ENCODE measurements at places on chromosomes 7 and 10.

GRCh38 chr7:156456503-156457115 lies 184.0 kb upstream of the RNF32 start:
- DNase-seq = no peak

GRCh38 chr7:128091106-128091505 lies 59.9 kb upstream of the LRRC4 start:
- DNase-seq = peak; percentile 22

DNA sequence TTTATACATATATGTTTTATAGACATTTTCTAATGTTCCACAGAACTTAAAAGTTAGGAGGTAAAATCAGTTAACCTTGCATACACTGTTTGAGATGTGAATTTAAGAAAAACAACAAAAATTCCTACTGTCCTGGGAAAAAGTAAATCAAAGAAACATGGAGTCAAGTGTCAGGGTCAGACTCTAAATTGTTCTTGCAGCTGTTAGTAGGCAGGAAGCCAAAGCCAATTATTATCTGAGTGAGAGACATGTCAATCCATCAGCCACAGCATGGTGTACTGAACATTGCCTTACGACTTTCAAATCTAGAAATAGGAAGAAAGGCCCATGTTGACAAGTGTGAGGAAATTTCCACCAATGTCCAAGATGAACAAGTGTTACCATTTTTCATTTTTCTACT lies 461.2 kb upstream of the MBL2 start:
- DNase-seq = no peak

GRCh38 chr7:145957160-145957890 lies 159.3 kb upstream of the CNTNAP2 start:
- DNase-seq = peak; percentile 2

GRCh38 chr10:59285073-59285472 lies 77.3 kb downstream of the FAM13C start:
- DNase-seq = no peak

DNA sequence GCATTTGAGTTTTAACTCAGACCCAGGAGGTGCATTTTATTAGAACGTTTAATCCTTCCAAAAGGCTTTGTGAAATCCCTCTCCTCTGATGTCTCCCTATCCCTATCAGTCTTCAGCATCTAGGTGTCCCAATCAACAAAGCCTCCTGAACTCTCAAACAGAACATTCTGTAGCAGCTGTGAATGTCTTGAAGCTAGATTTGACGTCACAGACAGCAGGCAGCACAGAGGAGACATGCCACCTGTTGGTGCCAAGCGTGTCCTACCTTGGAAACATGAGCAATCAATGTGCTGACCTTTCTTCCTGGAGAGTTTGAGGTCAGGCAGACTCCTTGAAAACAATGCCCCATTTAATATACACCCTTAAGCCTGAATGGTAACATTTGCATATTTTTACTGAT lies 125.5 kb downstream of the RNLS start:
- DNase-seq = no peak

DNA sequence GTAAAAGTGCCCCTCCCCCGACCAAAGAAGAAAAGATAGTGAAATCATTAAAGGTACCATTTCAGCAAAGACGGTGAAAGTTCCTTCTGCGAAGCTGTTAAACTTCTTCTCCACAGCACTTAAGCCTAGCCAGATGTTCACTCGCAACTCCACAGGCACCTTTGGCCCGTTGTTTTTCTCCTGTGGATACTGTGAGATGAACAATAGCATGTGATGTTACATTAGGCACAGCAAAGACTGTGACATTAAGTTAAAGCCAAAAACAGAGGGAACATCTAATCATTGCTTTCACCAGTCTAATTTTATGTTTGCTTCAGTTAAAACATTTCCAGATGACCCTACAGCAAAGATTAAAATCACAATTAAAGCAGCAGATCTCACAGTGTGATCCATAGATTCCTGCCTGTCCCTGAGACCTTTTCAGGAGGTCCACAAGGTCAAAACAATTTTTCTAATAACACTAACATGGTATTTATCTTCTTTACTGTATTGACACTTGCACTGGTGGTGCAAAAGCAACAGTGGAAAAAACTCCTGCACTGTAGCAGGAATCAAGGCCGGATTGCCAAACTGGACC lies 112.5 kb downstream of the MYOF start:
- DNase-seq = no peak

DNA sequence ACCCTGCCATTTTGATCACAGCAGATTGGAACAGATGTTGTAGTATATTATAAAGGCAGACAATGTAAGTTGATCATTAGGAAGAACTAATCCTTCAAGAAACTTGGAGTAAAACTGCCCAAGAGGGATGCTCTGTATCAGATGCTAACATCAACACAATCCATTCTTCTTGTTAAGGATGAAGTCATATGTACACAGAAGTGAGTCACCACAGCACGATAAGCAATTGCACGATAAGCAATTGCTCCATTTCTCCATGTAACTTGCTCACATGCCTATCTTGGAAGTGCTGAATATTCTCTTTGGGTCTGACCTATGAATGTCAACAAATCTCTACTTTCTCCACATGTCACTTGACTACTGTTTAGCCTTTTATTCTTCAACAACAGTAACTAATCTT lies 41.5 kb upstream of the DMTF1 start:
- DNase-seq = peak; percentile 73

DNA sequence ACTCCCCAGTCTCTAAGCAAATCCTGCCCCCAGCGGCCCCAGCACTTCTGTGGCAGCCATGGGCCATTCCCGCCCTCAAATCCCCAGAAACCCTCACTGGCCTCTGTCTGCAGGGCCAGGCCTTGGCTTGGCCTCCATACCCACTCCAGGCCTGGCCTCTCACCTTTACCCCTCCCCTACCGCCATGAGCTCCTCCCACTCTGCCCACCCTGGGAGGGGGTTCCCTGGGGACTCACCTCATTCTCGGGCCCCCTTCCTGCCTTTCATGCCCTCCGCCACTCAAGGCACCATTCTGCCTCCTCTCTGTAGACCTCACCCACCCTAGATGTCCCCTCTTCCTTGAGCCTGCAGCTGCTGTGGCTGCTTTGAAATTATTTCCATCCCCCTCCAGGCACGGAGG lies 41.0 kb downstream of the PRF1 start:
- no peak for DNase-seq

- peak; percentile 47 for DNase-seq
Measured at GRCh38 chr10:52488606-52489485, 174.8 kb downstream of the DKK1 start.

- DNase-seq = no peak
Measured at GRCh38 chr10:92729886-92730285, 40.1 kb downstream of the HHEX start.

GRCh38 chr7:82347808-82348207 lies 95.8 kb downstream of the CACNA2D1 start:
- DNase-seq = no peak

GRCh38 chr7:22864301-22864700 lies 41.7 kb upstream of the TOMM7 start:
- no peak for DNase-seq

DNA sequence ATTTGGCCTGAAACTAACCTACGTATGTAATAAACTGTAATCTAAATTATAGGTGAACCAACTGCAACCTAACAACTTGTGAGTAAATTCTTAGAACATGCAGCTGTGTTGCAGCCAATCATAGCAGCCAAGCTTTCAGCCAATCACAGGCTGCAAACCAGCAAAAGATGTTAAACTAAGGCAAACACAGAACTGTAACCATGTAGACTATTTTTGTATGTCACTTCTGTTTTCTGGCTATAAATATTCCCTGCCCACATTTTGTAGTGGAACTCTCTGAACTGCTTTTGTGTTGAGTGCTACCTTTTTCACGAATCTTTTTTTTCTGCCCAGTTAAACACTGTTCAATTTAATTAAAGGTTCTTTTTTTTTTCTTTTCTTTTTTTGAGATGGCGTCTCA lies 28.2 kb upstream of the ZPBP start:
- no peak for DNase-seq

DNA sequence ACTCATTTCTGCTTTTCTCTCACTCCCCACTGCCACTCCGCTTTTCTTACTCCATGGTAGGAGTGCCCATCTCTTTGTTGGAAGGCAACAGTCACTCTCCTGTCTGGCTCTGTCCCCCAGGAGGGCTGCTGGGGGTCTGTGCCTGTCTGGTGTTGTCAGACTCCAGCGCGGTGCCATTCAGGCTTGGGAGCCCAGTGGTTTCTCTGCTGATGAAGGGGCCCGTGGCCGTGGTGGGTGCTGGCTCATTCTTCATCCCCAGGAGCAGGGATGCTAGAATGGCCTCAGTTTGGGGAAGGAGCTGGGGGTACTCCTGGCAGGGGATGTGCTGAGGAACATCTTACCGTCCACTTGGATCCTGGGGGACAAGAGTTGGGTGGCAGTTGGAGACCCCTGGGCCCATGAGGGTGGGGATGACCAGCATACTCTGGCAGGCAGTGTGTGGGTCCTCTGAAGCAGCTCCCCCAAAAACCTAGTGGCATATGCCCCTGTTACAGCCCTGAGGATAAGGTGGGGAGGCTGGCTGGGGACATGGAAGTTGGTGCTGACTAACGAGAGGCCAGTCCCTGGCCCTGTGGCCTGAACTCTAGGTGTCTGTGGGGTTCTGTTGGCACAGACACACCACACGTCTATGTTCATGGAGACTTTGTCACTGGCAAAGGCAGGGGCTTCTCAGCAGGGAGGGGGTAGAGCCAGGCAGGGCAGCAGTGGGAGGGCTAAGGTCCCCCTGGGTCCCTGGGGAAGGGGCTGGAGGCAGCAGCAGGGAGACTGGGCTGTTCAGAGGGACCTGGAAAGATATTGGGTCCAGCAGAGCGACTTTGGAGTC lies 102.8 kb upstream of the RET start:
- DNase-seq = no peak

DNA sequence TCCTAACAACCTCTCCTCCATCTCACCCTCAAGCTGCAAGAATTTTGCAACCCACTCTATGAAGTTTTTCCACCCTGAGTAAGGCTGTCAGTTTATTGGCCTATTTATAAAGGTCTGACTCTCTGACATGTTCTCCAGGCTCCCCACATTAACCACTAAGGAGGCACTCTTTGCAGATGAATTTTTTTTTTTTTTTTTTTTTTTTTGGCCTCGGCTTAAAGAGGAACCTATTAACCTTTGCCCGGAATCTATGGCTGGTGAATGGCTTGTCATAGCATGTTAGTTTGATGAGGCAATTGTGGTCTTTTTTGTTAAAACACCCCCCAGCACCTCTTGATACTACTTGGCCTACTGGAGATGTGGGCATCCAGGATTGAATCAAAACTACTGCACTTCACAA lies 57.1 kb downstream of the TBXAS1 start:
- no peak for DNase-seq

DNA sequence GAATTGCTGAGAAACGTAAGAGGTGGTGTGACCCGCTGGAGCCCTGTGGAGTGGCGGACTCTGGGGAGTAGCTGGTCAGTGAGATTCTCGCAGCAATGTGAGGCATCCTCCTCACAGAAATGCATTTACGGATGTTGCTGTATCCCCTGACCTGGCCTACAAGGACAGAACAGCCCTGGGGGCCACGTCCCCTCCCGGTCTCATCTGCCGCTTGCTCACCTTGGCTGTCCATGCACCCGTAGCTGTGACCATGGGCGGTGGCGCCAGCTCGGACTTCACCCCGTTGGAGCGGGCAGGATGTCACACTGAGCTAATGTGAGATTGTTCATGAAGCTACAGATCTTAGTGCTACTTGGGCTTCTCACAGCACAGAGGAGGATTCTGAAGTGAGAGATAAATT lies 193.8 kb downstream of the EBF3 start:
- no peak for DNase-seq

DNA sequence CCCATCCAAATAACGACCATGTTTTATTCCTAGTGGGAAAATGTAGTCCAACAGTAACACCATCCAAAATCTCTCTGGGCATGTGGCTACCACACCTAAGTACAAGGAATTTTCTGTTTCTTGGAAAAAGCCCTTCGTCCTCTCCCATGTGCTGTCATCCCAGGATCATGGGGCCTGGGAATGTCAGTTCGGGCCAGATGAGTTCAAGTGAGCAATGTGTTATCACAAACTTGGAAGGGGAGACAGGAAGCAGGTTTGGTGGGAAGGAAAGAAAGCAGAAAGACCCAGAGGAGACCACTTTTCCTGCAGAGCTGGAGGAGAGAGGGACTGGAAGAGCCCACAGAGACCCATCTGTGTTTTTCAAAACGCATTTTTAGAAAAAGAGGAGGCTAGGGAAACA lies 110.8 kb downstream of the PLXNA4 start:
- DNase-seq = no peak

DNA sequence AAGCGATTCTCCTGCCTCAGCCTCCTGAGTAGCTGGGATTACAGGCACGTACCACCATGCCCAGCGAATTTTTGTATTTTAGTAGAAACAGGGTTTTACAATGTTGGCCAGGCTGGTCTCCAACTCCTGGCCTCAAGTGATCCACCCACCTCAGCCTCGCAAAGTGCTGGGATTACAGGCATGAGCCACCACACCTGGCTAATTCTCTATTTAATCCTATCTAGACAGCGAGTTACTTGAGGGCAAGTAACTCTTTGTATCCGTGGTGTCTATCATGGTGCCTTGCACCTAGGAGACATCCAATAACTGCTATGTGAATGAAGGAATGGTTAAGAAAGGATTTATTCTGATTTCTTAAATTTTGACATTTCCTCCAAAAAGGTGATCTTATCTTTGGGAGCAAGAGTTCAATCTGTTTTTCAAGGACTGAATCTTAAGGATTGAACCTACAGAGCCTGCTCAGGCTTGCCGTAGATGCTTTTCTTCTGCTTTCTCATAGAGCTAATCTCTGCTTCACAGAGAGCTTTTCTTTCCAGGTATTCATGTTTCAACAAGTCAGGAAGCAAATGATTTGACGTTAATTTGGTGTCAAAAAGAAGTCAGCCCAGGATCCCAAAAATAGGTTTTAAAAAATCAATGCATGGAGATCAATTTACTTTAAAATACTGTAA lies 101.6 kb downstream of the CUL2 start:
- no peak for DNase-seq

- peak; percentile 58 for DNase-seq
Measured at GRCh38 chr10:73857446-73857845, 16.9 kb downstream of the CAMK2G start.

DNA sequence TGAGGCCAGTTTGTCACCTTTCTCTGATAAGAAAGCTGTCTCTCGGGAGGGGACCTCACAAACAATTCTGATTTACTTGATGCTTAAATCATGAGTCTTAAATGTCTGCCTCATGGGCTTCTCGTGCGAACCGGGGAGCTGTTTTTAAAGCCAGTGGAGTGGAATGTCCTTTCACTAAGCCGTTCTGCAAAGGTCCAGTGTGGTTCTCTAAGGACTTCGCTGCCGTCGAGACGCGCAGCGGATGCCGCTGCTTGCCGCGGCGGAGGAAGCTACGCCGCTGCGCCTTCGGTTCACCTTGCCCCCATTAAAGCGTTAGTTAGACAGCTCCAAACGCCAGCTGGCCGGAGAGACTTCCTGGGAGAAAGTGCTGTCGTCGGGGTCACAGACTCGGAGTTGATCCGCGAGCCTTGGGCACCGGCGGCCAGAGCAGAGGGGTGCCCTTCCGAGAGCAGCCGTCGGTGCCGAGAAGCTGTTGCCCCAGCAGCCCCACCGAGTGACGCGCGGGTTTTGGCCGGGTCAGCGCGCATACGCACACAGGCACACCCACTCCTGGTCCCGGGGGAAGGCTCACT lies 1.3 kb upstream of the HMX3 start:
- no peak for DNase-seq

All from iris pigment epithelial cell (primary cell).